Adrenal gland (tissue), 19 donors: ENCODE measurements at places on chromosomes 3 and 15. TPM values are rescaled to one million over a fixed set of nuclear protein-coding genes. Genes with fewer than 3 reads are reported as not detected.

- DNase-seq, result no peak
Measured at GRCh38 chr15:38688761-38689160, 124.1 kb upstream of the RASGRP1 start.

DNA sequence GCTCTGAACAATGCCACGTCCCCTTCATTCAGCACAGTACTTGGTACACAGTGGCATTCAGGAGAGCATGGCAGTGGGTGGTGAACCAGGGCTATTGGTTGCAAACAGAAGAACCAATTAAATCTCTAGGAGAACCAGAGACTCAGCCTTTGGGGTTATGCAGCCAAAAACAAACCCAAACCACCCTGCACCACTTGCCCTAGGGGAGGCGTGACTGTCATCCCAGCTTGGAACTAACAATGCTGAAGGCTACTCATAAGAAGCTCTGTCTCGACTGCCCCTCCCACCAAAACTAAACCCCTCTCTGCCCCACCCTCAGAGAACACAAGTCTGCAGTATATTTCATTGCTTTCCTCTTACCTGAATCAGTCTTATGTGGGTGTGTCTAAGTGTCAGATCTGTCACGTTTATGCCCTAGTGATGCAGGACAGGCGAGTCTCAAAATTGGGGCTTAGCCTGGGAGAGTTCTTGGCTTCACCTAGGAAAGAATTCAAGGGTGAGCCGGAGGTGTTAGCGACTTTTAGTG, 15.2 kb upstream of the KLHL40 start:
- DNase-seq, result no peak

DNA sequence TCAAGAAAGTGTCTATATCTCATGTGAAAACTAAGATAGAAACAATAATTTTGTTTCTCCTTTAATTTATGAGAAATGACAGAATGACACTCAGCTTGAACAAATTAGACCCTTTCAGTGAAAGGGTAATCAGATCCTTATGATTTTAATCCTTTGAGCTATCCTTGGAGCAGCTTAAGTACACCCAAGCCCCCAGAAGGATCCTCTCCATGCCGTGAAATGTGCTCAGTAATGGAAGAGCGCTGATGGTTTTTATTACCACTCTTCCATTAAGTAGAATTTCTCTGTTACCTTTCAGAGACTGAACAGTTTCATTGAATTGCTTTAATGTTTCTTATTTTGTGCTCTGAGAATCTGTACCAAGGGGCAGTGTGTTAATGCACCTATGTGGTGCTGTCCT, 54.3 kb downstream of the HMG20A start:
- DNase-seq, result no peak

DNA sequence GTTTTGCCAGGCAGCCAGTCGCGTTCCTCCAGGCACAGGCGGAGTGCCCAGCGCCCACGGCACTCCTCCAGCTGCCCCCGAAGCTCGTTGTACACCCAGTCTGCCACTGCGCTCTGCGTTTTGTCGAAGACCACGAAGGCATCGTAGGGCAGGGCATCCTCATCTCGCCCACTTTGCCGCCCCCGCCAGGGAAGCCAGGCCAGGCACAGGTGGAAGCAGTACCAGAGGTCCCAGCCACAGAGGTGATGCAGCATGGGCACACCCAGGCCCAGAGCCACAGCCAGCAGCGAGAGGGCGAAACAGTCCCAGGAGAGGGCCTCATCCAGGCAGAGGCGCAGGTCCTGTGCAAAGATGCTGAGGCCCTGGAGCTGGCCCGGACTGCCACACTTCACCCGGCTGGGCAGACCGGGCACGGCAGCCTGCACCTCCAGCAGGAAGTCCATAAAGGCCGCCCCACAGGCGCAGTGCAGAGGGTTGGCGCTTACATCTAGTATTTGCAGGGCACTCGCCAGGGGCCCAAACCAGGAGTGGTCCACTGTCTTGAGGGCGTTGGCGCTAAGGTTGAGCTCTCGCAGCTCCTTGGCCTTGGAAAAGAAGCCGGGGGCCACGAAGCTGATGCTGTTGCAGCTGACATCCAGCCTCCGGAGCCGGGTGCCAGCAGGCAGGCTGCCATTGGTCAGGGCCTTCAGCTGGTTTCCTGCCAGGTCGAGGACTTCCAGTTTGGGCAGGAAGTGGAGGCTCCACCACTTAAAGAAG, 3.7 kb downstream of the TLR9 start:
- DNase-seq, result no peak

Gene LMAN1L
- 0.88 TPM for polyA plus RNA-seq

DNA sequence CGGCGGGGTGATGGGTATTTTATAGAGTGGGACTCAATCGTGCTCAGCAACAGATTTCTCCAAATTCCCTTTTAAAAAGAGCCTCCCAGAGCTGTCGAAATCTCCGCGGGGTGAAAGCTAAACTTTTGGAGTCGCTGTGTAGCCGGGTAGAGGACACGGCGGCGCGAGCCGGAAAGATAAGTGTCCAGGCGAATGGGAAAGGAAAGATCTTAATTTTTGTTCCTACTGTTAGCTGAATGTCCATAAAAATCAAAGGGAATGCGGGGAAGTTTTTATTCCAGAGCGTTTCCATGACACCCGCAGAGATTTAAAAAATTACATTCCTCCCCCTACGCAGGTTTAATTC, 9.1 kb downstream of the EOMES start:
- no peak for DNase-seq

DNA sequence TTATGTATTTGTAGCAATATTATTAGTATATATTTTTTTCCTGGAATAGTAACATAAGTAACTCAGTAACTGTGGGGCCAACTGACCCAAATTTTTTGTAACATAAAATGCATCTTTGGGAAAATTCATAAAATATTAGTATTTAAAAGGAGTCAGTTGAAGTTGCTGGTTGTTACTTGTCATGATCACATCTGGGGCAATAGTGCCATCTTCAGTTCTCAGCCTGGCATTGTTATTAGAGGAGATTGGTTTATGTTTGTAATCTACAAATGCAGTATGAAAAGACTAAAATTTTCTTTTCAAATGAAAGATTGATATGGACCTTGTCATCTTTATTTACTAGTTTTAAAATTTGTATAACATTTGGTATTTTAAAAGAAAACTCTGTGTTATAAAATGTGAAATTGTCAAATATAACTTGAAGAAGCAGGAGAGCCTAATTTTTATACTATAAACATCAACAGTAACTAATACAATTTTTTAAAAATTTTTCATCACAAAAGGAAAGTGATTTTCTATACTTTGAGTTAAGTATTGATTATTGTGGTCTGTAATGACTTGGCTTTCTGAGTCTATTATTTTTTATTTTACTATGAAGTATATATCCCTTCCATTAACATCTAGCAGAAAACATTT, 38.8 kb upstream of the MLF1 start:
- DNase-seq, result no peak

Gene CCDC54
- not detected for polyA plus RNA-seq

GRCh38 chr3:134002306-134002705, 27.4 kb downstream of the SLCO2A1 start:
- DNase-seq, result no peak

GRCh38 chr3:52507359-52507758, 12.2 kb downstream of the STAB1 start:
- DNase-seq, result no peak

DNA sequence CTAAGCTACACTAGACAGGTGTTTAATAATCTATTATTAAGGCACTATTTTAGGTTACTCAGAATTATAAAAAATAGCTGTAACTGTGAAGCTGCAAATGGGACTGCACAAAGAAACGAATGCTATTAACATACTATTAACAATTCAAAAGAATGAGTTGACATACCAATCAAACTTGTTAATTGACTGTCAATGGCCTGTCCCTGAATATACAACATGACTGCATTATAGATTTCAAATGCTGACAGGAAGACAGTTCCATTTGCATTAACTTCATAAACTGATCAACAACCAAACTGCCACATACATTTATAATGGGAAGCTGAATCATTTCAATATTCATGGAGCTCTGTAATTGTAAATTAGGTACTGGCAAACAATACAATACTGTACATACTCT, 169.0 kb upstream of the NANOGP8 start:
- no peak for DNase-seq

DNA sequence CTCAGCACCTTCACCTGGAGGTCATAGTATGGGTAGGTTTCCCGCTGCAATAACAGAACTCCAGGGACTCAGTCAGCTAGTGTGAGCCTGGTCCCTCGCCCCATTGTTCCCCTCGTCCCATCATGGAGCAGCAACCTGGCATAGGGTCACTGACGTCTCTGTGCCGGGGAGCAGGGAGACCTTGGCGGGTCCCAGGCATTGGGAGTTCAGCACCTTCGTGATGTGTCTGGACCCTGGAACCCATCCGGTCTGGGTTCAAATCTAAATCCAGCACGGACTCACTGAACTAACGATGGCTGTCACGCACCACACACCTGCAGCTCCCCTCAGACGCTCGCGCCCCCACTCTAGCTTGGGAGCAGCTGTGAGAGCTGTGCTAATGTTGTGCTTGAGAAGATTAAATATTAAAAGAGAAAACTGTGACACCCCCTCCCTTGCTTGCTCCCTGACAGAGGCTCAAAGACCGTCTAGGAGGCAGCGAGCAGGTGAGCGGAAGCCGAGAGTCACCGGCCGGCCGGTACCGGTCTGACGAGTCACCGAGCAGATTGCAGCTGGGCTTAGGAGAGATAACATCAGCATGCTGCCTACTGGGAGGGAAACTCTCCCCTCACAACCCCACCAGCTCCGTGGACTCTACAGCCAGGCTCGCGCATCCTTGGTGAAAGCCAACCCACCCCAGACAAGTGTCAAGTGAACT, 742 bp downstream of the PLA2G4F start:
- DNase-seq, result no peak

- DNase-seq, result no peak
Measured at GRCh38 chr3:108511055-108511454, 659 bp upstream of the MYH15 start.

Gene RRP9
- 25.1 TPM for polyA plus RNA-seq

DNA sequence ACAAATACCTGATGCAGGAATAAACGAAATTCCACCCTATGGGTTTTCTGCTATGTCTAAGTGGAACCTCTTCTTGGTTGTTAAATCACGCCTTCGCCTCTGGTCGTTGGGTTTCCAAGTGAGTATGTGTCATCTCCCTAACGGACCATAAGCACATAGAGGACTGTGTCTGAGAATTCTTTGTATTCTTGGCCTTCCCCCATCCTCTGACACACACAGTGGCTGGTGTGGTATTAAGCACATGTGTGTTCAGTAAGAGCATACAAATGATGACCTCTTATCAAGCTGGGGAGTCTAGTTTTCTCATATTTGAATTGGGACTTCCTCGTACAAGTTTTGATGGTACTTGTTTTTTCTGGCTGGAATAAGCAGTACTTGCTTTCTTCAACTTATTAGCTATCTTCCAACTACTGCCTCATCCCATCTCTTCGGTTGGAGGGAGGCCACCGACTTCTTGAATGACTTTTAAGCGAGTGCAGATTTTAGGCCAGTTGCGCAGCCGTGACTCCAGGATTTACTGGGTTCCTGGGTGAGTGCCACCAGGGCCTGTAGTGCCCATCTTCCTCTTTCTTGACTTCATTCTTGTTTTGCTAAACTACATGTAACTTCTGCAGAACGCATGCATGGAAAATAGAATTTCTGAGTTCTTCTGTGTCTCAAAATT, 240.2 kb downstream of the ADAMTS17 start:
- DNase-seq, result no peak

DNA sequence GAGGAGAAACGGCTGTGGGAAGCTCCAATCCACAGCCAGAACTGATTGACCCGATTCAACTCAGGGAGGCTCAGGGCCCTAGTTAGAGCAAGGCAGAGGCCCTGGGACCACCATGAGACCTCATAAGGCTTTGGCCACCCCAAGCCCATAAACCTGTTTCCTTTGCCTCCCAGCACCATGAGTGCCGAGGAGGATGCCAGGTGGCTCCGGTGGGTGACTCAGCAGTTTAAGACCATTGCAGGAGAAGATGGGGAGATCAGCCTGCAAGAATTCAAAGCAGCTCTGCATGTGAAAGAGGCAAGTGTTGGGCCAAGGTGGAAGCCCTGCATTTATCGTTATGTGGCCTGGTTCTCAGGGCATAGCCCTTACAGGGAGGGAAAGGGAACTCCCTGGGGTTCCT, 11.9 kb downstream of the NOX5 start:
- no peak for DNase-seq

Gene EBLN2
- polyA plus RNA-seq, result 0.56 TPM

Gene SHF
- 5.7 TPM for polyA plus RNA-seq

Gene C3orf62
- 15.1 TPM for polyA plus RNA-seq

DNA sequence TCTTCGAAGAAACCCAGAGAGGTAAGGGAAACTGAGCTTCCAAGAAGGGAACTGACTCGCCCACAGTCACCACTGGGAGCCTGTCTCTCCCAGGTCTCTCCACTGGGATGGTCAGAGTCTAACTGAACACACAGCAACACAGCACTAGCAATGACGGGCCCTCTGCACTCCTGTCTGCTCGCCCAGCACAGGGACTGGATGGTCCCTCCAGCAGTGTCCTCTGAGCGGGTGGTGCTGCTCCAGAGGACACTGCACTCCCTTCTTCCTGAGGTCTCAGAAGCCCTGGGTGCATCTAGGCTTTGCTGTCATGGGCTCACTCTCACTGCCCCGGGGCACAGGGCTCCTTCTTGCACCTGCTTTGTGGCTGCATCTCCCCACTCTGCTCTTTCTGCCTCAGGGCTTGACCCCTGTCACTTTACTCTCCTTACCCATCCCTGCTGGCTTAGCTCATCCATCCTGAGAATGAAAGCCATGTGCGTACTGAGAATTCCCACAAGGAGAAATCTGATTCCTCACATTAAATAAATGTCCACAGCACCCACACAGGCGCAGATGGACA, 356.6 kb downstream of the GABRG3 start:
- DNase-seq, result no peak
